ENCODE measurements at places on chromosomes 5 and 9.

- no peak for DNase-seq
These were observed 1123.7 kb upstream of the C9orf72 start for GRCh38 chr9:28696960-28697359.

DNA sequence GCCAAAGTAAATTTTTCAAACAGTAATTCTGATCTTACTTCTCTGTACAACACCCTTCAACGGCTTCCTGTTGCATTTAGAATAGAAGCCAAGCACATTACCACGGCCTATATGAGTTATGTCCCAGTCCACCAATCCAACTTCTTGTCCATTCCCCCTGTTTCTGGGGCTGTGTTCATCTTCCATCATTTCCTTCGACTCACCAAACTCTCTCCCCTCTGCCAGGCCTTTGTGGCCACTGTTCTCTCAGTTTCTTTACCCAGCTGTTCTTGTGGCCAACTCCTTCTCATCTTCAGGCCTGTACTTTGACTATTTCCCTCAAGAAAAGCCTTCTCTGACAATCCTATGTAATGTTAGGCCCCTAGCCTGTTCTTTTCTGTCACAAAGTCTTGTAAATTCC, 259.4 kb upstream of the EFNA5 start:
- DNase-seq, result no peak

DNA sequence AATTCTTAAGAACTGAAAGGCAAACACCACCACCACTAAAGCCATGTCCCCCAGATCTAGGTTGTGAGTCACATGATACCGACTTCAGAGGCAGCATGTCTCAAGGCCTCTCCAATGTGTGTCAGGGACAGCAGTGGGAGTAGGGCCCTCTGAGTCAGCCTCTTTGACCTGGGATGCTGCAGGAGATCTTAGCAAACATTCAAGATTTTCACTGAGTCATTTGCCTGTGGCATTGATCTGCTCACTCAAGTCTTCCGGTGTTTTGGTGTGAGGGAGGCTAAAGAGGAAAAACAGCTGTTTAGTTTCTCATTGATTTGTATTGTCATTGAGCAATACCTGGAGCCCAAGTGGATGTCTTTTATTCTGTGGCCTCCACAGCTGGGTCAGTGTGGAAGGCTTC, 36.1 kb downstream of the TMC1 start:
- DNase-seq, result peak; percentile 84

DNA sequence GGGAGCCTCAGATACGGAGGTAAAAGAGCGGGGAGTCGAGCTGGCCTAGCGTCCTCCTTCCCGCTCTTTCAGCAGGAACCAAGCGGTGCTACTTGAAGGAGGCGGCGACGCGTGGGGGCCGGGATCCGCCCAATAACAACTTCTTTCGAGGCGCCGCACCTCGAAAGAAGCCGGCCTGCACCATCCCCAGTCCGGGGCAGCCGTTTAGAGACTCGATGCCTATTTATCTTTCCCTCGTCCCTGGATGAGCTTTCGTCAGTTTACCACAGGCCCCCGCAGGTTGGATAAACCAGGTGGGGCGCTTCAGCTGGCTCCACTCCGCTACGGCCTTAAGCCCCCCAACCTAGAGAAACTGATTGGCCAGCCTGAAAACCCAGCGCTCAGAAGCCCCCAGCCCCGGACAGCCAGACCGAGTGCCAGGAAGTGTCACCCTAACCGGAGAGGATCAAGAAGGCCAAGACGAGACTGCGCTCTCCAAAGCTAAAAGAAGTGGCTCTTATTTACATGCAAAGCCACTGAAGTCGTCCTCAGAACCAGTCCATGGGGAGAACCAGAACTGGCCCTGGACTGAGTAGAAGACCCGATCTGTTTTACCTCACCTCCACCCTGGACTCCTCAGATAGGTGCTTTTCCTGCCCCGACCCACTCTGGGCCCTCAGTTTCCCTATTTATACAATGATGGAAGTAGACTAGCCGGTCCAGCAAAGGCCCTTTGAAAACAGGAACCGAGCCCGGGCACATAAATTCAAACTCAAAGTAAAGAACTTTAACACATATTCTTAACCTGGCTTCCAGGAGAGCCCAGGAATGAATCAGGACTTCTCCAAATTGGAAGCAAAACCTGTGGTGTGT, 1.4 kb downstream of the HAND1 start:
- no peak for DNase-seq

- no peak for DNase-seq
These were observed 325.2 kb downstream of the CETN3 start for GRCh38 chr5:90084342-90084741.

GRCh38 chr9:117000196-117000723, 313.2 kb downstream of the TRIM32 start:
- DNase-seq, result no peak

GRCh38 chr9:91898451-91899218, 51.4 kb downstream of the ROR2 start:
- DNase-seq, result no peak

- no peak for DNase-seq
These were observed 121.6 kb downstream of the WNK2 start for GRCh38 chr9:93305497-93306020.

- no peak for DNase-seq
These were observed 89.1 kb upstream of the FBXW11 start for GRCh38 chr5:172095368-172096206.

DNA sequence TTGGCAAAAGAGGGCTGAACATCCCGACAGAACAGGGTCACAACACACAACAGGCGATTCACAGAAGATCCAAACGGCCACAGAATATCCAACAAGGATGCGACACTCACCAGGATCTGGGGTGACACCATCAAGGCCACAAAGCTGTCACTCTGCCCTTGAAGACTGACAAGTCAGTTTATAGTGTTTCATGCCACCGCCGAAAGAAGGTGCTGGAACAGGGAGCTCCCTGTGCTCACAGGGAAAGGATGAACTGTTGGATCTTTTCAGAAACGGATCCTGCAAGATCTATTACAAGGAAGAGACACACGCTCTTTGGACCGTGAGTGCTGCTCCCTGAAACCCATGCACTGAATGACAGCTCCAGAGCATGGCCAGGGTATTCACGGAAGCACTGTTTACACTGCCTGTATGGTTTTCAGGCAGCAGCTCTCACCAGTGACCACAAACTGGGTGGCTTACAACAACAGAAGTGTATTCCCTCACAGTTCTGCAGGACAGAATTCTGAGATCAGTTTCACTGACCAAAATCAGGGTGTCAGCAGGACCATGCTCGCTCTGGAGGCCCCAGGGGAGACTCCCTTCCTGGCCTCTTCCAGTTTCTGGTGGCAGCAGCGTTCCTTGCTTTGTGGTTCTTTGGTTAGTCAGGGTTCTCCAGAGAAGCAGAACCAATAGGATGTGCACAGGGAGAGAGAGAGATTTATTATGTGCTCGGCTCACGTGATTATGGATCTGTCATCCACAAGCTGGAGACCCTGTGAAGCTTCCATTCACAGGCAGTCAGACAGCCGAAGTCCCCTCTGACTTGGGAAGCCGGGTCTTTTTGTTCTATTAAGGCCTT, 52.8 kb downstream of the SEMA4D start:
- DNase-seq, result no peak
